AG04450 (cell line): ENCODE measurements at places on chromosomes 11 and 22. TPM values are rescaled to one million over a fixed set of nuclear protein-coding genes. Genes with fewer than 3 reads are reported as not detected.

GRCh38 chr22:42357221-42357620 lies 75.0 kb downstream of the NFAM1 start:
- no peak for DNase-seq

DNA sequence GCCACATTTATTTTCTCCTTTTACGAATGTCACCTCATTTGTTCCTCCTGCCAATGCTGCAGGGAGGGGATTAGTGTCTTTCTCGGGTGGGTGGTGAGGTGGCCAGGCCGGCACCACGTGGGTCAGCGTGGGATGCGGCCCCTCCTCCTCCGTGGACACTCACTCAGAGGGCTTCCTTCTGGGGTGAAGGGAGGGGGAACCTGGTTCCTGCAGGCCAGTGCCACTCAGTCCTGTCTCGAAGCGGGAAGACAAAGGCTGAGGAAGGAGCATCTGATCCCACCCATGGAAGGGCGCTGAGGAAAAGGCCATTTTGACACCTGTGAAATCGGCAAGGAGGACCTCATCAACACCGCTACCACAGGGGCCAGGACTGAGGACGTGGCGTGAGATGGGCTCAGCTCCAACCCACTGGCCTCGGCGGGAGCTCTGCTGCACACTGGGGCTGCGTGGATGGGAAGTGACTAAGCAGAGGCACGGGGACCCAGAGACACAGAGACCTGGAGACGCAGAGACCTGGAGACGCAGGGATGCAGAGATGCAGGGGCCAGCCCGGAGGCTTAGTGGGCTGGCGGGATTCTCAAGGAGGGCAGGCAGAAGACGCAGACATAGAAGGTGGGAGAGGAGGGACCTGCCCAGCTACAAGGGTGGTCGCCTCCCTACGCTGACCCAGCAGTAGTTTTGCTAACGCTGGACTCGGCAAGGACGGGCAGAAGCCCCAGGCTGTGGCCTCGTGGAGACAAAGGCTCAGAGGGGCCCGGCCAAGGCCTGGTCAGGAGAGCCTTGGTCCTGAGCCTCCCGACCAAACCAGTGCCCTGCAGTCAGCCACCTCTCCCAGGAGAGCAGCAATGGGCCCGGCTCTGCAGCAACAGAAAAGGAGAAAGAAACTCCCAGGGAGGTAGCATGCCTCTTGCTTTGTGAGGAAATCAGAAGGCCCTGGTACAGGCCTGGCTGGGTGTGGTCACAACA lies 1071.2 kb downstream of the BRD1 start:
- DNase-seq: no peak

GRCh38 chr11:107848345-107848744 lies 10.2 kb downstream of the SLC35F2 start:
- no peak for DNase-seq

DNA sequence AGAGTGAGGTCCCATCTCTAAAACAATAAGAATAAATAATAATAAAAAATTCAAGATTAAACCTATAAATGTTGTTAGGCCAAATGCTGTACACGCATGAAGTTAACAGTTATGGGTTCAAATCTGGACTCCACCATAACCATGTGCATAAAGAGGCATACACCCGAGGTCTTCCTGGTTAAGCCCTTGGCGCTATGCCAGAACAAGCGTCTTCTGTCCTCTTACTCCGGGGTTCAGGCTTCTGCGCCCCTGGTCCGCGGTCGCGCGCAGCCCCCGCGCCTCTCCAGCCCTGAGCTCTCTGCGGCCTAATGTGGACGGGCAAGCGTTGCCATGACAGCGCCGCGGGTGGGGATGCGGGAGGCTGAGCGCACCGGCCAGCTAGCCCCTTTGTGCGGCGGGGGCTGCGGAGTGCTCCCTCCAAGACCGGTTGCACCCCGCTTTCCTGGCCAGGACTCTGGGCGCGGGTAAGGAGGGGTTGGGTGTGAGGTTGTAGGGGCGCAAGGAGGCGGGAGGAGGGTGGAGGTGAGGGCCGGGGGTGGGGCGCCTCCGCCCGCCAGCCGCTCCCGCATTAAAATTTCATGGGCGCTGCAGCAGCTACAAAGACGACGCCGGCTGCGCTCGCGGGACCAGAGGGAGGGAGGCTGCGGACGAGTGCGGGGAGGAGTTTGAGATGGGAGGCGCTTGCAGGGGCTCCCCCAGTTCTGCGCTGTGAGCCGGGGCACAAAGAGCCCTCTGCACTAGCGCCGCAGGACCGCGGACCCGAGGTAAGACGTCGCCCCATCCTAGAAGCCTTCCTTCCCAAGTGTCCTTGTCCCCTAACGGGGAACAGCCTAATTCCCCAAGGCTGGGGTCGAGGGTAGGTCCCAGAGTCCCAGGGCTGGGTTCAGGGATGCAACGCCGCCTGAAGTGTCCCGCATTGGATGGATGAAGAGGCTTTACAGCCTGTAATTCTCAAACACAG lies at the start of gene MIAT:
MIAT (plus strand) TSS at position 698 of the 961 bp plus-strand sequence.
- no peak for DNase-seq

Gene ART5
- 0.22 and 0.35 TPM in 2 replicates for polyA plus RNA-seq
